NCI-H187 treated with DMSO at 0.1 percent for 48 hours (cell line): ENCODE measurements at places on chromosomes 7 and 10.

DNA sequence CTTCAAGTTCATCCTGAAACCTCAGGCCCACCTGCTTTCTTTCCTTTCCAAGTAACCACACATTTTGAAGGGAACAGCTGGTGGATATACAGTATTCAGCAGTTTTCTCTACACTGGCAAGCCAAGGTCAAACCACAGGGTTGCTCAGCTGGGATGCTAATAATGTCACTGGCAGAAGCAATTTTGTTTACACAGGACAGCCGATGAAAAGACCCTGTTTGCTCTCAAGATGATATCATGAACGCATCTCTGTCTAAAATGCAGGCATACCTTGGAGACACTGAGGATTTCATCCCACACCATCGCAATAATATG lies 186.2 kb downstream of the USP6NL start:
- DNase-seq, result no peak

DNA sequence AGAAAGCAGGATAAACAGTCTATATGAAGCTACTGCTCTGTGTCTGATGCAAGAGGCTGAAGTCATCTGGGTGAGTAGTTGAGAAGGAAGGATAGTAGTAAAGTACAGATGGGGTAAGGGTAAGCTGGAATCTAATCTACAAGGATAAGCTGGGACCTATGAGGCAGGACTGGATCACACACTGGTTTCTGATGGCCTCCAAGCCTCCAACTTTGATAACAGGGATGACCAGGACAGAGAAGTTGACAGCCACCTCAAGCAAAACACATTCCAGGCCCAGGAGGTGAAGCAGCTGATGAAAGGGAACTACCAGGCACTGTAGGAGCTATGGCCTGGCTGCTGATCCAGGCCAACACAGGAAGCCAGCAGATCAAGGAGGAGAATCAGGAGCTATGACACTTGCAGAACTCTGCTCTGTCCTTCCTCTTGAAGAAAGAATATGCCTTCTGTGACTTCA lies 278.1 kb upstream of the TMEM229A start:
- DNase-seq, result no peak

GRCh38 chr7:82714883-82715282 lies 271.3 kb upstream of the CACNA2D1 start:
- DNase-seq, result no peak

GRCh38 chr10:6920072-6921019 lies 340.3 kb upstream of the PRKCQ start:
- DNase-seq, result no peak

DNA sequence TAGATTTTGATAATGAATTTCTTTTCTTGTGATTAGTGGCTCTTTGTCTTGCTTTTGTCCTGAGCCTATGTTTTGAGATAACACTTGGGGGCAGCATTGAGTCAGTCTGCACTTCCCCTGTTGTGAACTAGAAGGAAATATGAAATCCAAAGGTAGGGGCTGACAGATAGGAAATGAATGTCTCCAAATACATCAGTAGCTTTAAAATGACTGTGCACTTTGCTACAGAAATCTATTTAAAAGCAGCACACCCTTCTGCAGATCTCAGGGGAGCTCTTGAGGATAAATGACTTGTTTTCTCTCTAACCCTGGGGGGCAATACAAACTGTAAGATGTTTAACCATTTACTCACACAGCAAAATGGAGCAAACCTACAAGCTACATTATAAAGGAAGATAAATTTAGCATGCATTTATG lies 176.0 kb upstream of the MYO3A start:
- DNase-seq, result peak; percentile 40

- DNase-seq, result no peak
Observed at GRCh38 chr7:95471071-95471470, 14.7 kb upstream of the ASB4 start.

GRCh38 chr10:77562742-77563141 lies 74.9 kb downstream of the KCNMA1 start:
- DNase-seq, result no peak

DNA sequence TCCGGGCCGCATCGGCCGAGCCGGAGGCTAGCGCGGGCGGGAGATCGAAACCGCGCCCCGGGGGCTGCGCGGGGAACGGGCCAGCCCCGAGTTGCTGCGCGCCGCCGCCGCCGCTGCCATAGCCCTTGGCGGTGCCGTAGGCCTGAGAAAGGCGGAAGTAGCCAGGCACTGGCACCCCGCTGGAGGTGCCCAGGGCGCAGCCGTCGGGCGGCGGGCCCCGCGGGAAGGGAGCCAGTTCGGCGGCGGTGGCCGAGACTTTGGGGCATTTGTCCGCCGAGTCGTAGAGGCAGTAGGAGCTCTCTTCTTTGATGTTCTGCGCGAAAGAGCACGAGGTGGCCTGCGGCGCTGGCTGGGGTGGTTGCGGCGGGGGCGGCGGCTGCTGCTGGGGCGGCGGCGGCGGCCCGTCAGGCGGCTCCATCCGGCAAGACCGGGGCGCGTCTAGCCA lies 587 bp downstream of the HOXA10 start:
- no peak for DNase-seq

- DNase-seq, result no peak
Observed at GRCh38 chr10:13743101-13743693, 156.4 kb downstream of the PRPF18 start.

GRCh38 chr10:97648562-97649404 lies 8.3 kb downstream of the PI4K2A start:
- no peak for DNase-seq

DNA sequence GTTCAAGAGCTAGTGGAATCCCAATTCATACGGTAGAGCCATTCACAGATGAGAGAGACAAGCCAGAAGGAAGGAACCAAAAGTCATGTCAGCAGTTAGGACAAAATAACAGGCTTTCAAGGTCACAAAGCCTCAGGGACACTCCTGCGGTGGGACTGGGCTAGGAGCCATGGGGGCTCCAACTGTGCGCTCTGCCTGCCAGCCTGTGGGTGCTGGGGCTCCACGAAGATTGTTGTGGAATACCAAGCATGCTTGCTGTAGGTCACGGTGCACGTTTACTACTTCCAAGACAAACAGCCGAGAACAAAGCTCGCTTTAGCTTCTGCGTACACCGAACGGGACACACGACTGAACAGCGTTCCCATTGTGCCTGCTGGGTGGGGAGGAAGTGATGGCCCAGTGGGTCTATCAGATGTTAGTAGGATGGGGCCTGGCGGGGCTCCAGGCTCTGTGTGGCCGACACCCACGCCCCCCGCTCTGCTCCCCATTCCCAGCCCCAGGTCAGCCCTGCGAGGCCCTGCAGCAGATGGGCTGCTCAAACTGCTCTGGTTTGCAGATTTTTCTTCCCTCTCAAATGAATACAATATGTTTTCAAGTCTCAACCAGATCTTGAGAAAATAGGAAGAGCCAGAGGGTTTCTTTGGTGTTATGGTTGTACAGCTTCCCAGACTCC lies 158.9 kb downstream of the EGFR start:
- DNase-seq, result no peak

DNA sequence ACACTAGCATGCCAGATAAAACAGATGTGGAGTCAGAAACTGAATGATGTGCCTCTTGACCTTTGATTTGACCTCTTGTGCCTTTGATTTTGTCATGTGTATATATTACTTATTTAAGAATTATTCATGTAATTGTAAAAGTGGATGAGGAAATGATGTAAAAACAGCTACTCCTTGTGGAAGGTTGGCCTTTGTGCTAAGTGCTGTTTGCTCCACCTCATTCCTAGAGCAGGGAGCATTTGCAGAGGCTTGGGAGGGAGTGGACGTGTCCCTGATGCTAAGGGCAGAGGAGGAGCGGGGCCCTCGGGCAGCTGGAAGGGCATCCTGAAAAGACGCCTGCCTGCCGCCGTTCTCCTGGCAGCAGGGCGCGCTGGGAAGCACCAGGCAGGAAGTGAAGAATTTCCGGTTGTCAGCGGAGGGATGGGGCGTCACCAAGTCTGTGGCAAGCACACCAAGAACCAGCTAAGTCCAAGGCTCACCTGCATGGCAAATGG lies 197.6 kb upstream of the ZNF32 start:
- DNase-seq, result no peak

DNA sequence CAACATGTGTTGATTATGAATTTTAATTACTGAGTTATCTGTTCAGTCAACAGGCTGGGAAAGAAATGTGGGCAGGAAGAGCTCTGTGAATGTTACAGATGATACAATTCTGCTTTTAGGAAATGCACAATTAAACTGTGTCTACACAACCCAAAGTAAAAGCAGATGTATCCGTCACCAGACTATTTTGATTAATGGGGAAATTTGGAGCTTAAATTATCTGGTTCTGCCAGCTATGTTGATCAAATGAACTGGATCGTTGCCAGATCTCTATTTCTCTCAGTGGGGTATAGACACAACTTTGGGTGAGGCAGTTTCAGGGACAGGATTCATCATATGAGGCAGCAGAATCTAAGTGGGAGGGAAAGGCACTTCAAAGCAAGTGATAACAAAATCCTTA lies 136.5 kb downstream of the NEUROD6 start:
- no peak for DNase-seq

GRCh38 chr7:26293569-26294308 lies 2.1 kb downstream of the SNX10 start:
- DNase-seq, result no peak

- DNase-seq, result no peak
Observed at GRCh38 chr7:112495156-112495788, 14.5 kb downstream of the LSMEM1 start.

DNA sequence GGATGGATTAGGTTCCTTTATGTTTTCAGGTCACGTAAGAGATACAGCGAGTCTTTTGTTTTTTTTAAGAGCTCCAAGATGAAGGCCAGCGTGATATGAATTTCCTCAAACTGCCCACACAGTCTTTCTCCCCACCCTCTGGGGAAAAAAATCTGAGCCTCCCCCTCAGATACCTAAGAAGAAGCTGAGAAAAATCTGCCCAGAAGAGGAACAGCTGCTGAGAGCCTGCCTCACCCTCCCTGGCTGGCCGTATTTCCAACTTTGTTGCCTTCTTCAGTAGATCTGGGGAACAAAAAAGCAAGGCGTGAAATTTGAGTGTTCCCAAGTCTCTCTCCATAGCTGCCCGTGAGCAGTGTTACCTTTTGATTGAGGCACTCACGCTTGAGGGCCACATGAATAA lies 208.1 kb downstream of the KIAA1217 start:
- DNase-seq, result no peak

GRCh38 chr7:136925044-136925443 lies 56.6 kb downstream of the CHRM2 start:
- DNase-seq, result no peak

GRCh38 chr7:36281945-36282717 lies 107.5 kb upstream of the ANLN start:
- DNase-seq, result no peak

GRCh38 chr10:91758303-91759146 lies 39.7 kb upstream of the TNKS2 start:
- no peak for DNase-seq

GRCh38 chr10:97050205-97050745 lies 135.5 kb downstream of the SLIT1 start:
- no peak for DNase-seq

- DNase-seq, result no peak
Observed at GRCh38 chr7:9691286-9691685, 1257.9 kb downstream of the NXPH1 start.

DNA sequence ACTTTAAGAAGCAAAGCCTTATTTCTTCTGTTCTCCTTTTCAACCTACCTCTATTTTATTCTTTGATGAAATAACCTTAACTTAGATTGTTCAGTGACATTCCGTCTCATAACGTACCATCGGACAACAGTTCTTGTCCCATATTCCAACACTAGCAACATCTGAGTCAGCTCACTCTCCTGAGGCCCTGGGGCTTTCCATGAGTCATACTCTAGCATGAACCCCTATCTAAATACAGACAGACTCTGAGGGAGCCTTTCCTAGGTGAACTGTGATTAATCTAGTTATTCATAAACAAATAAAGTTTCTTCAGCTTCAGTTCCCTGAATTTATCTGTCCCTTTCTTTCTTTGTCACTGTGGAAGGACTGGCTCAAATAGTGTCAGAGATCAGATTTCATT lies 168.7 kb upstream of the LYZL1 start:
- no peak for DNase-seq

DNA sequence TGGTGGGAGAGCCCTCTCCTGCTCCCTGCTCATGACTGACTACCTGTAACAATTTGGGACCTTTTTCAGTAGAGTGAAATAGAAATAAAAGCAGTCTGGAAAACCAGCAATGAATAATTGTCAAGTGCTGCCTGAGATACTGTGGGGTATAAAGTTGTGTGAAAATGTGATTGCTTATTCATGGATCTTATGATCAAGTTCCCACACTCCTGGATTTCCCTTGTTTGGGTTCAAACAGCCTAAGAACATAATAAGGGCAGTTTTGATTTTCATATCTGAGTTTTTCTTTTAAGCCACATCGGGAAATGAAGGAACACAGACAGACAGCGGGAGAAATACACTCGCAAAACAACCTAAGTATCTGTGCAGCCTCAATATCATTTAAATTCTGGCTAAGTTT lies 52.9 kb downstream of the CALD1 start:
- no peak for DNase-seq

DNA sequence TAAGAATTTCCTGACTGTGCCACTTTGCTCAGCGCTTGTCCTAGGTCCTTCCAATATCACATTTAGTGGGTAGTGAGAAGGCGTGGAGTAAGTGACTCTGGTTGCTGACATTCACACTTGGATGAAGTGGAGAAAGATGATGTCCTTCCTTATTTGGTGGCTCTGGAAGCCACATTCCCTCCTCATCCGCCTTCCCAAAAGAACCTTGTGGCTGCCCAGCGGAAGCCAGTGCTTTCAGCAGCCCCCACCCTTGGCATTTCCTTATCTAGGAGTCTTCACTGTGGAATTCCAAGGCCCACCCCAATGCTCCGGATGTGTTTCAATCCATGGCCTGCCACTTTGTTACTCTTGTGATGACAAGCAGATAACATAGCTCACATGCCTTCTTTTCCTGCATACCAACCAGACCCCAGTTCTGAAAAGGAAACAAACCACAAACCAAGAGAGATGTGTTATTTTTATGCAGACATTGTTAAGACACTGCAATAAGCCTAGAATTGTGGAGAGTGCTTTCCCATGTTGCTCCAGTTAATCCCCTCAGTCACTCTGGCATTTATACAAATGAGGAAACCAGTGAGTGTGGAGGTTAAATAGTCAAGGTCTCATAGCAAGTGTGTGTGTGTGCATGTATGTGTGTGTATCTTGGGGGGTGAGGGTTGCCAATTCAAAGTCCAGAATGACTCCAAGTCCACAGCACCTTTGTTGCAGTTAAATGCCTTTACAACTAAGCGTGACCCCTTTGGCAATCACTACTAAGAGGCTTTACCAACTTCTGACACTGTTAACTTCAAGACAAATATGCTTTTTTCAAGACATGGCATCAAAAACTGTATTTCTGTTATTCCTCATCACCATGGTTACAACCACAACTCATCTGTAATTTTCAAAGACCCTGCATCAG lies 10.3 kb upstream of the ANKRD1 start:
- DNase-seq, result no peak

DNA sequence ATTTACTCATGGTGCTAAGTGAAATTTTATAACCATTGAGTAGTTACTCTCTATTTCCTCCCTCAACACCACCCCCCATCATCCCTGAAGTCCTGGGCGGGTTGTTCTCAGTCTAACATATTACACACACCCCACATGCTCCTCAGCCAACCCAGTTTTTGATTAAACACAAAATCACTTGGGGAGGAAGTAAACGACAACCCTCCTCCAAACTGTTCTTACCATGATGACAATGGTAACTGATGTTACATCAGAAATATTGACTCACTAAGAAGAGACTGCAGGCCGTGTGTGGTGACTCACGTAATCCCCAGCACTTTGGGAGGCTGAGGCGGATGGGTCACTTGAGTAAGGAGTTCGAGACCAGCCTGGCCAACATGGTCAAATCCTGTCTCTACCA lies 44.2 kb downstream of the RAB11FIP2 start:
- DNase-seq, result no peak
